ENCODE measurements at places on chromosomes 7 and 10. TPM values are rescaled to one million over a fixed set of nuclear protein-coding genes. Genes with fewer than 3 reads are reported as not detected.

The GNGT1 gene
- not detected for total RNA-seq

The PAX2 gene
- total RNA-seq = not detected

The HOXA2 gene
- not detected for total RNA-seq

DNA sequence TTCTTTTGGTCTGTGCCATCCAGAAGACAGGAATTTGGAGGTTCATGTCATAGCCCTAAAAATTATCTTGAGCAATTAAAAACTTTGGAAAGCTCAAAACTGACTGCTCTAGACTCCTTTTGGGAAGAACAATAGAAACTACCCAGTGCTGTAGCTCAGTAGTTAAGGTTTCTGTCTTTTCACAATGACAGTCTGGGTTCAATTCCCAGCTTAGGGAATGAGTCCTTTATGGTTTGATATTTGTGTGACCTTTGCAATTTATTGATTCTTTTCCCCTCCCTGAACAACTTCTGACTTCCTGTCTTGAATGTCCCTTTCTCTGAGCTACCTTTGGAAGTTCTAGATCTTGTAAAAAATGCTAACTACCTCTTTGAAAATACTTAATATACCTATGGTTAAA, 603.3 kb upstream of the IGFBP3 start:
- no peaks in the 10 kb centered on the region for H3K4me1 ChIP-seq
- H3K4me3 ChIP-seq = no peak overlapping the region
- H3K36me3 ChIP-seq = no peaks in the 10 kb centered on the region
- DNase-seq = no peak

The SPDYE1 gene
- not detected for total RNA-seq

The PAPOLB gene
- total RNA-seq = not detected

The THNSL1 gene
- total RNA-seq = 0.73 TPM

The TMEM248 gene
- total RNA-seq = 87.4 TPM

DNA sequence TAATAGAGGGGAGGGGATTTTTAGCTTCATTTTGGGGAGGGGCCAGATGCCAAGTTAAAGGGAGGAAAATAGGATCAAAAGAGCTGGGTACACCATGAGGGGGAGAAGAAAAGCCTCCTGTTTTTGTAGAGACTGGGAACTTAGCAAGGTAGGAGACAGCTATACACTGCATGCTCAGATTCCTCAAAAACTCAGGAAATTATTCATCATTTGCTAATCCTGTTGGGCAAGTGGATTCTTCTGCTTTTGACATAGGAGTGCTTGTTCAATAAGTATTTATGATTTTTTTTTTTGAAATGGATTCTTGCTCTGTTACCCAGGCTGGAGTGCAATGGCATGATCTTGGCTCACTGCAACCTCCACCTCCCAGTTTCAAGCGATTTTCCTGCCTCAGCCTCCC, 73.4 kb downstream of the LYZL2 start:
- DNase-seq = no peak
- H3K27ac ChIP-seq = no peak overlapping the region
- peaks cover 5% of the 10 kb centered on the region for H3K27me3 ChIP-seq
- H3K36me3 ChIP-seq = no peaks in the 10 kb centered on the region
- no peak overlapping the region for H3K4me3 ChIP-seq

The ARHGAP22 gene
- 0.39 TPM for total RNA-seq

- peaks cover 2% of the 10 kb centered on the region for H3K36me3 ChIP-seq
- H3K27ac ChIP-seq = no peak overlapping the region
- DNase-seq = no peak
- H3K4me1 ChIP-seq = peaks cover 3% of the 10 kb centered on the region
- H3K4me3 ChIP-seq = no peak overlapping the region
Observed at GRCh38 chr7:155247479-155248365, 50.0 kb upstream of the INSIG1 start.

GRCh38 chr10:90915766-90916075, 5.2 kb downstream of the ANKRD1 start:
- no peak overlapping the region for H3K4me3 ChIP-seq
- no peak for DNase-seq
- H3K36me3 ChIP-seq = no peaks in the 10 kb centered on the region

The CALHM2 gene
- 23.6 TPM for total RNA-seq

The NEBL gene
- total RNA-seq = not detected

DNA sequence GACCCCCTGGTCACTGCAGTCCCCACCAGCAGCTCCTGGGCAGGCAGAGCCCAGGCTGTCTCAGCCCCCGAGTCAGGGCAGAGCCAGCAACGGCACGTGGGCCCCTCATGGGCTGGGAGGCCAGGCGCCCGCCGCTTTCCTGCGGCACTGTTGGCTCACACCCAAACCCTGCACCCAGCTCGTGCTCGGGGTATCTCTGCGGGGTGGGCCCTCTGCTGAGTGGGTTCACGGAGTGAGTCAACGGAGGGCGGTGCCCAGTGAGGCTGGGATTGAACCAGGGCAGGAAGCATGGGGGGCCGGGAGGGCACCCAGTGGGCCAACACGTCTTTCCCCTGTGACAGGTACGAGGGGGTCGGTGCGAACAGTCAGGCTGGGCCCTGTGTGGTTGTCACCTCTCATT, 28.9 kb downstream of the ADAP1 start:
- no peaks in the 10 kb centered on the region for H3K27me3 ChIP-seq
- peak overlapping the region; percentile 39 for H3K27ac ChIP-seq
- H3K36me3 ChIP-seq = no peaks in the 10 kb centered on the region
- peaks cover 22% of the 10 kb centered on the region for H3K4me1 ChIP-seq

DNA sequence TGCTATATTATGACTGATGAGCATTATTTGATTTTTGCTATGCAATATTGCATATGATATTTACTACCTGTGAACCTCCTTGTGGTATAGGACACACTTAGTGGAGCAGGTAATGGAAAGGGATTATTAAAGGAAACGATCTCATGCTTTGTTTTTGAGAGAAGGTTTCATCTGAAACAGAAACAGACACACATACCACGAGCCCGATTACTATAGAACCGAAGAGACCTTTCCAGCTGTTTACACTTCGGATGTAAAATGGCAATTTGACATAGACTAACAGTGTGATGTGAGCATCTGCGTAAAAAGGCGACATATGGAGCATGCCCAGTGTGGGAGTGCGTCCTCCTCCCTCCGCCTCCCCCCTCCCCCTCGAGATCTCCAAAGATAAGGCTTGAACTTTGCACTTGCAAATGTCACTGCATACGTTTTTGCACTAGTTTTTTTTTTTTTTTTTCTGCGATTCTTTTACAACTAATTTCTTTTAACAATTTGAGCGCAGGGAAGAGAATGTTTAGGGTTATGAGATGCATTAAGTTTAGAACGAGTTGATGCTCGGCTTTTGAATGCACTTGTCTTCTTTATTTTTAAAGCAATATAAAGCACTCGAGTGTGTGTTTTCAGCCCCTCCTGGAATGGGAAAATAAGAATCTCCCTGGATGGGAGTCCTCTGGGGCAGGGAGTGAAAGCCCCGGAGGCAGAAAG, 251.0 kb downstream of the NSUN6 start:
- H3K27me3 ChIP-seq = peaks cover 40% of the 10 kb centered on the region
- H3K27ac ChIP-seq = no peak overlapping the region
- H3K4me1 ChIP-seq = peaks cover 11% of the 10 kb centered on the region

GRCh38 chr10:71701496-71702132, 18.0 kb downstream of the C10orf105 start:
- H3K4me1 ChIP-seq = peaks cover 8% of the 10 kb centered on the region
- H3K4me3 ChIP-seq = no peak overlapping the region
- H3K27ac ChIP-seq = no peak overlapping the region
- H3K36me3 ChIP-seq = no peaks in the 10 kb centered on the region
- no peaks in the 10 kb centered on the region for H3K27me3 ChIP-seq
- no peak for DNase-seq

All from T-helper 17 cell (primary cell).